ENCODE measurements at places on chromosomes 4 and X.

DNA sequence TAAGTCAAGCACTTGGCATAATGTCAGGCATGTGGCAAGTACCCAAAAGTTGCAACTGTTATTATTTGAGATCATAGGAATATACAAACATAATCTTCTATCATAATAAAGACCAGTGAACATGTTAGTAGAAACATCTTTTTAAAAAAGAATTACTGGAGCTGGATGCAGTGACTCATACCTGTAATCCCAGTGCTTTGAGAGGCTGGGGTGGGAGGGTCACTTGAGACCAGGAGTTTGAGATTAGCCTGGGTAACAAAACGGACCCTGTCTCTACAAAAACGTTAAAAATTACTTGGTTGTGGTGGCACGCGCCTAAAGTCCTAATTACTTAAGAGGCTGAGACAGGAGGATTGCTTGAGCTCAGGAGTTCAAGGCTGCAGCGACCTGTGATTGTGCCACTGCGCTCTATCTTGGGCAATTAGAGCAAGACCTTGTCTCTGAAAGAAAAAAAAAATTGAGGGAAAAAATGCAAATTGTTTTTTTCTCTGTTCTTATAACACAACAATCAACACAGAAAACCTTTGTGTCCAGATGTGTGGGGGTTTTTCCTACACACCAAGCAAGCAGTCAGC lies 284.3 kb downstream of the ARHGAP10 start:
- DNase-seq = no peak

- DNase-seq = no peak
Measured at GRCh38 chr4:723751-724530, 18.3 kb downstream of the PCGF3 start.

DNA sequence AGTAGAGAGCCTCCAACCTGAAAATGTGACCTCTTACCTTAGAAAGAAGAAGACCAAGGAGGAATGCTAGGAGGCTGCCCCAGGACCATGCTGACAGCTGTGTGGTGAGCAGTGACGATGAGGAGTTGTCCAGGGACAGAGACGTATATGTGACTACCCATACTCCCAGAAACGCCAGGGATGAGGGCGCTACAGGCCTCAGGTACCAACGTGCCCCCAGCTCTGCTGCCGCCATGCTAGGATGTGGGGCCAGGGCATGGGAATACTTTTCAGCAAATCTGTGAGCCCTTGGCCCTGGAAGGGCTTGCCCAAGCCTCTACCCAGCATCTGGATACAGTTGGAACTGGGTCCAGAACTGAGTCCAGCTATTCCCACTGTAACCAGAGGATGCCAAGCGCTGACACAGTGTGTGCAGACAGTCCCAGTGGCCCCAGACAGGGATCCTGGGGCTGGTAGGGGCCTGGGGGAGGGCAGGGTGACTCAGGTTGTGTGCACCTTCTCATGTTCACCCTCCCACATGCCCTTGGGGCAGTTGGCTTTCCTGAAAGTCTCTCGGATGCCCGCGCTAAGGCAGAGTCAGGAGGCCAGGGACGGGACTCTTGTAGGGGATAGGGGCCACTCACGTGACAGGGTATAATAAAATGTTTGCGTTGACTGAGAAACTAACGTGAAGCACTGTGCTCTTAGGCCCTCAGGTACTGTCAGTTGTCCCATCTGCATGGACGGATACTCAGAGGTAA lies 23.9 kb upstream of the FAM193A start:
- DNase-seq = no peak

DNA sequence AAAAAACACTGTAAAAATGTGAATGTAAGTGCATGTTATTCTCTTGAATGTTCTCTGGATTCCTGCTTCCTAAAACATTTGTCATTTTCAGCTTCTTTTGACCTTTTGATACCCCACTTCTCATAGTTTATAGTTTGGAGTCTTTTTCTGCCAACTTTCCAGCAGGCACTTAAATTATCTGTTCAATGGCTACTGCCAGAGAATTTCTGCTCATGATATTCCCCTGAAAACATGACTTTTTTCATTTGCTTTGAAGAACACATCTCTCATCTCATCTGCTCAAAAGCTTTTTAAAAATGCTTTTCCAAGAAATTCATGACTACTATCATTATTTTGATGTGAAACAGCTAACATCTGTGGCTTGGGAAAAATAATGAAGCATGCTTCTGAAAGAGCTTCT lies 269.7 kb upstream of the PCDH7 start:
- DNase-seq = no peak

- DNase-seq = no peak
Measured at GRCh38 chr4:8342651-8343261, 73.2 kb downstream of the HTRA3 start.

DNA sequence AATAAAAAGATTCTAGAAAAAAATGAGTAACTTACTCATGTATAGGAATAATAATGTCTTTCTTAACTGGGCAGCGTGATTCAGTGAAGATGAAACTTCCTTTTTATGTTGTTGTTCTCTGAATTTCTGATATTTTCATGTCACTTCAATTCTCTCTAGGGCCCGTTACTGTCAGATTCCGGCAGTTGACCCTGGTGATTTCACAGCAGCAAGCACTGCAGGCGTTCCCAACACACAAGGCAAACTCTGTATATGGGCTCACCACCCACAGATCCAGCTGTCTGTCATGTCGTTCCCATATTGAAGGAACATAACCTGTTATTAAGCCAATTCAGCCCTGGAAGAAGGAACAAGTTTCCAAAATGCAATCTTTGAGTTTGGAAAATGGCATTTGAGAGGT lies 288.3 kb upstream of the GALNTL6 start:
- DNase-seq = no peak

Measured in fibroblast of skin of right quadriceps (primary cell).